ENCODE measurements at places on chromosomes 11 and 22. TPM values are rescaled to one million over a fixed set of nuclear protein-coding genes. Genes with fewer than 3 reads are reported as not detected.

Gene TEX54
- not detected for total RNA-seq

Gene CYTH4
- not detected for total RNA-seq

Gene SLC29A2
- total RNA-seq = not detected

Gene MUC5AC
- not detected for total RNA-seq

Gene OR52N4
- not detected for total RNA-seq

Gene SEC14L2
- total RNA-seq = 24.6 TPM

Gene ANO5
- not detected for total RNA-seq

Gene AQP11
- total RNA-seq = 0.65 TPM

Gene TCN1
- not detected for total RNA-seq

Gene UPK3A
- not detected for total RNA-seq

Gene APOBEC3H
- total RNA-seq = not detected

Gene VPREB3
- not detected for total RNA-seq

Gene TTC38
- 34.7 TPM for total RNA-seq

Gene CCDC89
- total RNA-seq = 1.3 TPM

Gene DLG2
- not detected for total RNA-seq

Gene BEST1
- 3.4 TPM for total RNA-seq

Gene APOL4
- total RNA-seq = not detected

Gene MMP12
- not detected for total RNA-seq

Gene VPREB1
- not detected for total RNA-seq

Gene RBMXL2
- total RNA-seq = not detected

Gene MMP8
- total RNA-seq = not detected
